ENCODE measurements at places on chromosomes 11 and 22.

DNA sequence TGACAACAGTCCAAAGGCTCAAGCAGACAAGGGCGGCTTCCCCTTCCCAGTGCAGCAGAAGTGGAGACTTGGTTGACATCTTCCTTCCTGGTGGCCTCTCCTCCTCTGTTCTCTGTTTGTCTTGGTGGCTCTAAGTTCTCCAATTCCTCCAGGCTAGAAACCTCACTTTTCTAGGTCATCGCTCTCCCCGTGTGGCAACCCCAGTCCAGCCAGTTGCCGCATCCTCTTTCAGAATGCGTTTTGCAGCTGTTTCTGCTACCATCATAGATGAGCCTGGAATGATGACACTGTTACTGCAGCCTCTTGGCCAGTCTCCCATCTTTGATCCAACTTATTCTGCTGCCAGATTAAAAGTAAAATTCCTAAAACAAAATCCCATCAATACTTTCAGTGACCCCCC is 201.5 kb downstream of the TRIM29 start:
- DNase-seq, result no peak

- DNase-seq, result no peak
These were observed 324.1 kb upstream of the NCAM1 start for GRCh38 chr11:112637076-112637475.

- no peak for DNase-seq
These were observed 31.7 kb downstream of the IMMP1L start for GRCh38 chr11:31477528-31478222.

DNA sequence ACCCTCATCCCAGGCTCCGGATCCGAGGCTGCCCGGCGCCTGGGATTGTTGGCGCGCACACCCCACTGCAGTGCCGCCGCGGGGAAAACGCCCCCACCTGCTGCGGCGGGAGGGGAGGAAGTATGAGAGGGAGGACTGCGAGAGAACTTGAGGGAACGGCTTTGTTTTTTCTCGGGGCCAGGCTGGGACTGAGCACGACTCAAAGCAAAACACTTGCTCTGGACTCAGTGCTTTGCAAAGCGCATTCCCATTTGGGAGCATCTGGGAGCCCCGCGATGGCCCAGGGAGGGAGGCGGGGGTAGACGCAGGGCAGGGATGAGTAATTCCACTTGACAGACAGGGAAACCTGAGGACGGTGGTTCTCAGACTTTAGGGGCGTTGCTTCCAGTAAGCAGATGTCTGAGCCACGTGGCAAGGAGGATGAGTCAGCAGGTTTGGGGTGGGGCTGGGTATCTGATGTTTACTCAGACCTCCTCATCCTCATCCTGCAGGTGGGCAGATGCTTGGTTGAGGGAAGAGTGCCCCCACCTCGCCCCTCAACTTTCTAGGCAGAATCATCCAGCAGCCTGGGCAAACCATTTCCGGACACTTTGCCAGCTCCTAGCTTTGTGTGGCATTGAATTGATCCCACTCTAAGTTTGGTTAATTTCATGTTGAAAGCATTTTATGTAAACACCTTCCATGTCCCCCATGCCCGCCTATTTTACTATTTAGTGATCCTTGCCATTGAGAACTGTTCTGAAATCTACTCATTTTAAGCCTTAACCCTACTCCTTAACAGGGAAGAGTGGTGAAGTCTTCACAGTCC is 1.5 kb downstream of the MIAT start:
- DNase-seq, result peak; percentile 84

GRCh38 chr11:14971865-14972580 is at the start of gene CALCA:
TSS of gene CALCA (minus strand) at chr11:14972351. CDS start at chr11:14971192, 1,159 bp downstream.
- no peak for DNase-seq

DNA sequence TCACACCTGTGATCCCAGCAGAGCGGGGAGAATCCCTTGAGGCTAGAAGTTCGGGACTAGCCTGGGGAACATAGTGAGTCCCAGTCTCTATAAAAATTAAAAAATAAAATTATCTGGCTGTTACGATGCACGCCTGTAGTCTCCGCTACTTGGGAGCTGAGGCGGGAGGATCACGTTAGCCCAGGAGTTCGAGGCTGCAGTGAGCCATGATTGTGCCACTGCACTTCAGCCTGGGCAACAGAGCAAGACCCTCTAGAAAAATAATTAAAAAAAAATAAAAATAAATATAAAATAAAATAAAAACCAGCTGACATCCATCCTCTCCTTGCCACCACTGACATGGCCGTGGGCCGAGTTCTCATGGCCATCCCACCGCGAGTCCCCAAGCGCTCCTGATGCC is 7.7 kb upstream of the RTN4R start:
- no peak for DNase-seq

GRCh38 chr11:31875866-31876560 is 64.9 kb upstream of the PAX6 start:
- DNase-seq, result no peak

GRCh38 chr11:129803533-129803932 is 12.1 kb upstream of the TMEM45B start:
- no peak for DNase-seq

- DNase-seq, result no peak
These were observed 5.8 kb upstream of the NECTIN1 start for GRCh38 chr11:119734788-119735187.

GRCh38 chr11:115642660-115643059 is 138.4 kb upstream of the CADM1 start:
- no peak for DNase-seq

DNA sequence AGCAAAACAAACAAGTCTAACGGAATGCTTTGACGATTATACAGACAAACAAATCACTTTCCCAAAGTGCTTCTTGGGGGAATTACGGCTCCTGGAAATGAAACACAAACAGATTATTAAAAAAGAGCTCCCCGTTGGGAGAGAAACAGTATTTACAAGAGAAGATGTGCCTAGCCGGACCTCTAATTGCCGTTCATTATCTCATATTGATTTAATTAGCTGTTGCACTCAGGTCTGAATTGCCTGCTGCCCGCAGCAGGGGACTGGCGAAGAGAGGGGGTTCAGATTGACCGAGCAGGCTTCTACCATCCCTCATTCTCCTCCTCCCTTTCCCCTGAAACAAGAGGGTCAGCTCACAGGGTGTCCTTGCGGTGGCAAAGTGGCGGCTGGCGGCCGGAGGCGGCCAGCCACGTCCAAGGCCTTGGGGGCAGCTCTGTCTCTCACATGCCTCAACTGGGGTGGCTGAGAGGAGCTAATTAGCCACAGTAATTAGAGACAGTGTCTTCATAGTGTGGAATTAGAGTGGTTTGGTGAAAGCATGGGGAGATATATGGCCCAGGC is 295.1 kb downstream of the MIAT start:
- no peak for DNase-seq

DNA sequence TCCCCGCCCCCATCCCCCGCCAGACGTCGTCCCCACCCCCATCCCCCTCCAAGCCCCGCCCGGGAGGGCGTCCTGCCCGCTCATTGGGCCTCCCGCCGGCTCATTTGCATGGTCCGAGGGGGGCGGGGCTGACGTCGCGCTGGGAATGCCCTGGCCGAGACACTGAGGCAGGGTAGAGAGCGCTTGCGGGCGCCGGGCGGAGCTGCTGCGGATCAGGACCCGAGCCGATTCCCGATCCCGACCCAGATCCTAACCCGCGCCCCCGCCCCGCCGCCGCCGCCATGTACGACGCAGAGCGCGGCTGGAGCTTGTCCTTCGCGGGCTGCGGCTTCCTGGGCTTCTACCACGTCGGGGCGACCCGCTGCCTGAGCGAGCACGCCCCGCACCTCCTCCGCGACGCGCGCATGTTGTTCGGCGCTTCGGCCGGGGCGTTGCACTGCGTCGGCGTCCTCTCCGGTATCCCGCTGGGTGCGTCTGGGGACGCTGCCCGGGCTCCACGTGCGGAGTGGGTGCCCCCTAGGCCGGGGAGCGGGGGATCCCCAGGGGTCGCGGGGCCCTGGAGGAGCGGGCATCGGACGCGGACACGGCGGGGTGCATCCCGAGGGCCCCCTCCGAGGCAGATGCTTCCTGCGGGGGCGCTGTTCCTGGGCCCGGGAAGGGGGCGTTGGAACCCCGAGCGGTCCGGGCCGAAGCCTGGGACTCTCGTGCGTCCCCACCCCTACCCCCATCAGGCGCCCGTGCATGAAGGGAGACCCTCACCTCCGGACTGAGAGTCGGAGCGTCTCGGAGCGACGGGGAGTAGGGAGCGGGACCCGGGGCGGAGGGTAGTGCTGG is at the start of gene PNPLA3:
Gene PNPLA3 (plus strand): TSS at position 175 of the 834 bp plus-strand sequence. CDS start 107 bp downstream, at position 282.
- DNase-seq, result peak; percentile 89

DNA sequence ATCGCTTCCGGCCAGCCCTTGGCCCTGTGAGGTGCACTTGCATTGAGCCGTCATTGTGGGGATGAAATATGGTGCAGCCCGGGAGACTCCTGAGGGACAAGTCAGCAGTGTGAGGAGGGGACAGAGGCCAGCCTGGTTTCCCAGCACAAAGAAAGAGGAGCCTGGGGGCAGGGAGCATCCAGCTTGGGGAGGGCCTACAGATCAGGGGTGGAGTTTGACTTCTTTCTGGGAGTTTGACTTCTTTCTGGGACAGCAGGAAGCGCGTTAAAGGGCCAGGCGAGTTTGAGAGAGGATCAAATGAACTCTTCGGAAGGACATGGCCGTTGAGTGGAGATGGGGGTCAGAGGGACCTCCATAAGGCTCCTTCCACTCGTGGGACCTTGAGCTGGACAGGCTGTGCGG is 91.9 kb downstream of the LRRC32 start:
- no peak for DNase-seq

- DNase-seq, result no peak
These were observed 11.5 kb downstream of the CD44 start for GRCh38 chr11:35150454-35150853.

All from activated CD8-positive, alpha-beta memory T cell treated with anti-CD3 and anti-CD28 coated beads, Interleukin-2, amount 50 U/mL, for 48 hours (primary cell).